ENCODE measurements at places on chromosomes 12 and 14.

DNA sequence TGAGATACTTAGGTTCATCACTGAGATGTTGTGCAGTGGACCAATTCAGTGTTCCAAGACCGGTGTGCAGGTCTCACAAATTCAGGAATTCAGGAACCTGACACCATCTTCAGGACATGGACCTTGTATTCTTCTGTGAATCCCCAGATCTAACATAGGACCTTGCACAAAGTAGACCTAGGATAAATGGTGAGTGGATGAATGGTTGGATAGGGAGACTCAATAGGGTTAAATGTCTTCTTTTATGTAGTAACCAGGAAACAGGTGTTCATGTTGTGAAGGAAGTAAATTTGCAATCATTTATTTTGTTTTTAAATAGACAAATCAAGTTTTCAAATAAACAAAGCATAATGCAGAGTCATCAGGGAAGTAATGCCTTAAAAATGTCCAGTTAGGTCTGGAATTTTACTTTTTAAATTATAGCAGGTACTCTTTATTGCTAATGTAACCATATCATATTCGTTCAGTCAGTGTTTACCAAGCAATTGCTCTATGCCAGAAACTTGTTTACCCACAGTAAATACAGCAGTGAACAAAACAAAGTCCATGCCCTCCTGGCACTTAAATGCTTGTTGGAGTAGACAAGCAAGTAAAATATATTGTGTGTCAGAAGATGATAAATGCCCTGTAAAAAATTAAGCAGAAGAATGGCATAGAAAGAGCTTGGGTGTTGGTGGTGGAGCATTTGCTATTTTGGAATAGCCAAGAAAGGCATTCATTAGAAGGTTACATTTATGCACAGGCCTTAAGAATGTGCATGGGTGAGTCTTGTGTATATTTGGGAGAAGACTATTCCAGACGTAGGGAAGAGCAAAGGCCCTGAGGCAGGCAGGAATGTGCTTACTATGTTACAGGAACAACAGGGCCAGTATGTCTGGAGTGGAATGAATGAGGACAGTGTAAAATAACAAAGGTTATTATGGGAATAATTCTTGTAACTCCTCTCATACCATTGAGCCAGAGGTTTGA is 26.3 kb downstream of the RXYLT1 start:
- DNase-seq, result no peak

GRCh38 chr12:117240081-117240755 is 49.9 kb upstream of the FBXO21 start:
- DNase-seq, result no peak

DNA sequence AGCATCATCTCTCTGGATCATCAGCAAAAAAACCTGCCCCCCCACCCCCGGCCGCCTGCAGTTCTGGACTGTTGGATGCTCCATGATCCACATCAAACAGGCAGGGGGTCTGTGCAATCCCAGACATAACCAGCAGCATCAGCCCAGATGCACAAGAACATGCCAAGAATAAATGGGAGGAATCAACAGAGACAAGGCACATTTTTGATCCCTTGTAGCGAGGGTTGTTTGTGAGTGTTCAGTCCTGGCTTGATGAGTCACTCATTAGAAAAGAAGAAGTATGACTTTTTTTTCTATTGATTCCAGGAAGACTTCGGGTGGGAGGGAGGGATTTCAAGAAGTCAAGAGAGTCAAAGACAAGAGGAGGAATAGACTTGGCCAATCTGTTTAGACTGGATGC is 244.2 kb downstream of the KSR2 start:
- no peak for DNase-seq

DNA sequence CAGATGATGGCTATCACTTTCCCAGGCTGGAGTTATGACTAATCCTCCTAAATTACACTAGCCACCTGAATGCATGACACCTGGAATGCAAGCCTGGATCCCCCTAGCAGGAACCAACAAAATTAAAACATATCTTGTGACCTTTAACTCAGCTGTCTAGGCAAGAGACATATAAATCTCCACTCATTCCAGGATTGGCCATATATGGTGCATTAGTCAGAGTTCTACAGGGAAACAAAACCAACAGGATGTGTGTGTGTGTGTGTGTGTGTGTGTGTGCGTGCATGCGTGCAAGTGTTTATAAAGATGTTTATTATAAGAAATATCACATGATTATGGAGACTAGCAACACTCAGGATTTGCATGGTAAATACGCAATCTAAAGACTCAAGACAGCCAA is 212.8 kb downstream of the KIF21A start:
- no peak for DNase-seq

DNA sequence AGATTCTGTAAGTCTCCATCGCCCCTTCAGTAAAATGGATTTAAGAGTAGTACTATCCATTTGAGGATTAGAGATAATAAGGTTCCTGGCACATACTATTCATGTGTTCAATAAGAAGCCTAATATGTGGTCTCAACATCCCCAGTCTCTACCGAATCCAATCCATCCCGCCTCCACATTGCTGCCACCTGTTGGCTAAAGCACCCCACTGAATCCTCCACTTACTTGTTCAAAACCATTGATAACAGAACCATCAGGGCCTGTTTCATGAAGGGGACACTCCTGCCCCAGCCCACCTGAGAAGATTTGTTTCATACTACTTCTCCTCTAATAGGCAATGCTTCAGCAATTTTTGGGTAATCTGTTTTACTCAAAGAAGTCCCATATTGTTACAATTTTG is 147.5 kb downstream of the SLC2A13 start:
- no peak for DNase-seq

- DNase-seq, result no peak
Measured at GRCh38 chr12:70194076-70194475, 49.2 kb upstream of the CNOT2 start.

- DNase-seq, result no peak
Measured at GRCh38 chr12:114302117-114302516, 103.8 kb downstream of the TBX5 start.

DNA sequence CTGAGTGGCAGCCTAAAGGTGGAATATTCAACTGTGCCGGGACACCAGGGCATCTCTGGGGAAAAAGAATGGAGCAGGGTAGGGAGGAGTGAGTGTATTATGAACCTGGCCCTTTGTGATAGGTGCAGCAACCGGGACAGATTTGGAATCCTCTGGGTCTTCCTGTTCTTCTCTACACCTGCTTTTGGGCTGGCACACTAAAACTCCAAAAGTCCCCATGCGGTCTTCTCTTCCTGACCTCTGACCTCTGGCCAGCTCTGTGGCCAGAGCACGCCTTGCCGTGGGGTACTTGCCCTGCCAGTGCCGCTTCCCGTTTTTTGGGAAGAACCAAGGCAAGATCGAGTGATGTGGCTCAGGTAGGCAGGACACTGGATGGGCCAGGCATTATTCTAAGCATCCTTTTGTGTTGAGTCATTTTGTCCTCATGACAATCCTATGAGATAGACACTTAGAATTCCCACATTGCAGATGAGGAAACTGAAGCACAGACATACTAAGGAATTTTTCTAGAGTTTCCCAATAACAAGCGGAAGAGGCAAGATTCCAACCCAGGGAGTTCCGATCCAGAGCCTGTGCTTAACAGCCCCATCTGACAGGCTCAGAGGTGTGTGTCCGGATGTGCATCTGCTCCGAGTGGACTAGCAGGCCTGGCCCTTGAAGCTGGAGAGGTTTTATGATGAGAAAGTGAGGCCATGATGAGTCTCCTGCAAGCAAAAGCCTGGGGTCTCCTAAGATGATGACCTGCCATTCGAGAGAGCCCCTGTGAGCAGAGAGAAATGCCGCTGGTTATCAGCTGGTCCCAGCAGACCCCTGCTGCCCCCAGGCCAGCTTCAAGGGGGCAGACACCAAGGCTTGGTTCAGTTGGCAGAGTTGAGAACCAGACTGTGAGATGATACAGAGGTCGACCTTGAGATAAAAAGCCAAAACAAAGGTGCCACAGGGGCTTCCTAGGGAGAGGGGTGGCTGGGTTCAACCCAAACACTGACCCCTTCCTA is 67.9 kb upstream of the ESRRB start:
- no peak for DNase-seq

GRCh38 chr14:61258985-61259384 is 22.2 kb downstream of the TMEM30B start:
- DNase-seq, result no peak

DNA sequence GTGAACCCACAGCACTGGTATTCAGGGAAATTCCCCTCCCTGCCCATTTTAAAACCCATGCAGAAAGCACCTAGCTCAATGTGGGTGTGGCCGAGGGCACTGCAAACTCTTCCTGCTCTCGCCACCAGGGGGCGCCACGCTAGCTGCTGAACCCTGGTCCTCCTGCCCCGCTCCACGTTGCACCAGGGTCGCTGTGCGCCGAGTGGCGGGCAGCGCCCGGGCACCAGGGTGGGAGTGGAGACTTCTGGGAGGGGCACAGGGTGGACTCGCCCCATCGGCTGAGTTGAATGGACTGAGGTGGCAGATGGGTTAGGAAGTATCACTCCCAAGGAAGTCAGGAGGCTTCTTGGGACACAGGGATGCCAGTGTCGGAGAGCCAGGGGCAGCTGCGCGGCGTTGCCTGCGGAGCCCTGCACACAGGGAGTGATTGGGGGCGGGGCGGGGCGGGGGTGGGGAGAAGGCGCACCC is 48.1 kb upstream of the BCL11B start:
- peak; percentile 82 for DNase-seq

GRCh38 chr12:71533703-71534102 is 94.1 kb downstream of the LGR5 start:
- no peak for DNase-seq

DNA sequence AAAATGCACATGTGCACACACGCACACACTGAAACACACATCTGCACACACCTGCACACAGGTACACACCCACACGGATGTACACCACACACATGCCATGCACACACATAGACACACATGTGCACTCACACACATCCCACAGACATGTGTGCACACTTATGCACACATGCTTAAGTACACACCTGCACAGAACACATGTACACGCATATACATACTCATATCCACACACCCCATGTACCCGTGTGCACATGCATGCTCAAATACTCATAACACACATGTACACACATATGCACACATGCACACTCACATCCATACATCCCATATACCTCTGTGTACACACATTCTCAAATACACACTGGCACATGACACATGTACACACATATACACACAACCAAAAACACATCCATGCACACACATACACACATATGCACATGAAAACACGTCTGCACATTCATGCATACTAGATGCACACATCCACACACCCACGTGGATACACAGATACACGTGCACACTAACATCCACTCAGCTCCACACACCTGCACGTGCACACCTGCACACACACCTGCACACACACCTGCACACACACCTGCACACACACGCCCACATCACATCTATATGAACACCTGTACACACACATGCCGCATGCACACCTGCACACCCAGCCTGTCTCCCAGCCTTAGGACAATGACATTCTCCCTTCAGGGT is 336.7 kb downstream of the ADGRD1 start:
- DNase-seq, result no peak

GRCh38 chr14:65333943-65334687 is 78.4 kb upstream of the FUT8 start:
- no peak for DNase-seq

GRCh38 chr14:91399868-91400640 is 17.6 kb downstream of the CCDC88C start:
- no peak for DNase-seq

- DNase-seq, result no peak
Measured at GRCh38 chr14:93955850-93956481, 20.4 kb downstream of the ASB2 start.

DNA sequence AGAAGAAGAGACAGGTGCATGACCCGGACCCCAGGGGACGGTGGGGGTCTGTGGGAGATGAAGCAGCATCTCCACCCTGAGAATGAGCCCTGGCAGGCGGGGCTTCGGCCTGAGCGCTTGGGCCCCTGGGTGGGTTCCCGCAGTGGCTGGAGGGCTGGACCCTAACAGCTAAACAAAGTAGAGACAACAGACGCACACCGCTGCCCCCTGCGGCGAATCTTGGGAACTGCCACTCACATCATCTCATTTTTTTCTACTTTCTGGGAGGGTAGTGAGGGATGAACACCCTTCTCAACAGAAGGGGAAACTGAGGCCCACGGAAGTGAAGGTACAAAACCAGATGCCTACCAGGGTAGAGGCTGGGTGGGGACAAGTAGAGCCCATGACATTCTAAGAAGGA is 104.7 kb downstream of the RFLNA start:
- no peak for DNase-seq

DNA sequence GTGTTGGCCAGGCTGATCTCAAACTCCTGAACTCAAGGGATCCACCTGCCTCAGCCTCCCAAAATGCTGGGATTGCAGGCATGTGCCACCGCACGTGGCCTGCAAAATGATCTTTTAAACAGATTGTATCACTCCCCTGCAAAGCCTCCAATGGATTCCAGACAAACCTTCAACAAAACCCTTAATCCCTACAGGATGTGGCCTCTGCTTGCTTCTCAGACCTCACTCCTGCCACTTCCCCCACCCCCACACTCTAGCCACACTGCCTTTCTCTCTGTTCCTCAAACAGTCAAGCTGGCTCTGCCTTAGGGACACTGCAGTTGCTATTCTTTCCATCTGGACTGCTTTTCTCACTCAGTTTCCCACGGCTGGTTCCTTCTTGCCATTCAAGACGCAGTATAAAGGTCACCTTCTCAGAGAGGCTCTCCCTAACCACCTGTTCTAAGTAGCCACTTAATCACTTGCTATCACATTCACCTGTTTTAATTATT is 47.3 kb upstream of the TMED10 start:
- no peak for DNase-seq

- no peak for DNase-seq
Measured at GRCh38 chr14:74142523-74142922, 57.8 kb downstream of the LIN52 start.

DNA sequence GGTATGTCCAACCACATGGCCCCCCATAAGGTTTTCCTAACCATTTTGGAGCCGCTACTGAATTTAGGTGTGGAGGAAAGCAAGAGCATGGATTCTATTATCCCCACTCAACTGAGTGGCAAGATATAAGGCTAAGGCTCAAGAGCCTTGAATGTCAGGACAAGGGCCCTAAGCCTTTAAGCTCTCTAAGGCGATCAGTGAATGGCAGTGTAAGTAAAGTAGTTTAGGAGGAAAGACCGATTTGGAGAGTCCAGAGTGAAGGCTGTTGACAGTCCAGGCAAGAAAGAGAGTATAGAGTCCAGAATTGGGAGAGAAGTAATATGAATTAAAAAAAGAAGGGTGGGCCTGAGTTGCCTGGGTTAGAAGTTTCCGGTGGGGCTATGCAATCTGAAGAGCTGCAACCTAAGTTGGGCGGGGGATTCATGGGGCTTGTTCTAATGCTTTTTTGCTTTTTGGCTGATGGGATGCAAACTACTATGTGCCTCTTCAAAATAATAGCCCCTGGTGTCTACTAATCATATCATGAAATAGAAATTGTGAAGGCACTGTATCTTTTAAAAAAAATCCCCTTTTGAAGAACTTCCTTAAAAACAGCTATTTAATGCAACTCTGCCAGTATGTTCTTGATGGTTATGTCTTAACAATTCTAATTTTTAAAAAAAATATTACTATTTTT is at the start of gene SPIC:
Gene SPIC, plus strand, starts transcription at position 626 of the 676 bp plus-strand sequence. CDS start 1,569 bp downstream, outside the sequence.
- DNase-seq, result no peak

Data from stimulated activated CD4-positive, alpha-beta T cell treated with anti-CD3 and anti-CD28 coated beads, Interleukin-1b, Interleukin-23, amount 100 ng/mL, for 48 hours (primary cell).